ENCODE measurements at places on chromosomes 3 and 15.

GRCh38 chr3:123283657-123284398 lies 82.1 kb downstream of the SEC22A start:
- no peak for DNase-seq
- no peaks in the 10 kb centered on the region for H3K36me3 ChIP-seq
- H3K4me3 ChIP-seq: no peak overlapping the region
- no peaks in the 10 kb centered on the region for H3K4me1 ChIP-seq

DNA sequence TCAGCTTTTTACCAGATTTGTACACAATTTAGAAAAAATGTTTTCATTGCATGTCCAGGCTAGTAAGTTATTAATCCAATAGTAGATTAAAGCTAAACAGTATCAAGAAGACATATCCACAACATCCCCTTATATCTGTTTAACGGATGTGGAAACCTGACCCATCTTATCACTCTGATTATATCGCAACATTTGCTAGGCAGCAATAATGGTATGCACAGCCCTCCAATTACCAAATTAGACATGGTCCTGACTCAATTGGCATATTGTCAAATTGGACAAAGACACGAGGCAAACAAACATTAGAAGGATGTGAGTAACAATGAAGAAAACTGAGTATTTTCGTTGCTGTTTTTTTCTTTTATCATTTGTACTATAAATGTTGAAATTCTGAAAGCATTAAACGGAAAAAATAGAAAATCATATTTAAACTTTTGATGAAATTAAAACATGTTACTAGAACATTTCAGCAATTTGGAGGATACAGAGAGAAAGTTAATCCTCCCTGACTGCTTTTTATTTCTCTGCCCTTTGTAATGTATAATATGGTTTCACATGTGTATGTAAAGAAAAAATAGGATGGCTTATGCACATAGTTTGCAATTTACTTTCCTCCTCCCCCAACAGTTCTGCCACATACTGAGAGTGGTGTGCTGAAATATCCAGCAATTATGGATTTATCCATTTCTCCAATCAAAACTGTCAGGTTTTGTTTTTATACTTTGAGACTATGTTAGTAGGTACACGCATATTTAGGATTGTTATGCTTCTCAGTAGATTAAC lies 633.7 kb downstream of the ZIC1 start:
- H3K4me1 ChIP-seq: no peaks in the 10 kb centered on the region
- H3K27ac ChIP-seq: no peak overlapping the region
- no peaks in the 10 kb centered on the region for H3K27me3 ChIP-seq

DNA sequence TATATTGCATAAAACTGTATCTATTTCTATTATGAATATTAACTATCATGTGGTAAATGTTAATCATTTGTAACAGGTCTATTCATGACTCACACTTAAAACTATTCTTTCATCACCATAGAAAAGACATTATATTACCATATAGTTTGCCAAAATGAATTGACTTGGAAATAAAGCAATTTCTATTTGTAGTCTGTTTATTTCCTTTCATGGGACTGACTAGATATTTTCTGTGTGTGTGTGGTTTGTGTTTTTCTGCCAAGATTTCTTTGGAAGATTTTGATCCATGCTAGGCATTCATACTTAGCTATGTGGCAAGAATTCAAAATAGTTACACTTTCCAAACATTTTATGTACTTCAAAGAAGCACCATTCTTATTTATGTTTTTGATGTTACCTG lies 522.5 kb upstream of the AGTR1 start:
- no peak for DNase-seq
- no peaks in the 10 kb centered on the region for H3K4me1 ChIP-seq
- H3K4me3 ChIP-seq: no peak overlapping the region
- H3K36me3 ChIP-seq: no peaks in the 10 kb centered on the region
- H3K27ac ChIP-seq: no peak overlapping the region
- H3K27me3 ChIP-seq: peaks cover 2% of the 10 kb centered on the region

GRCh38 chr3:124032311-124032880 lies 40.5 kb upstream of the ROPN1 start:
- H3K4me1 ChIP-seq: peaks cover 21% of the 10 kb centered on the region
- peaks cover 31% of the 10 kb centered on the region for H3K27me3 ChIP-seq
- no peak for DNase-seq
- H3K27ac ChIP-seq: peak overlapping the region; percentile 60
- H3K4me3 ChIP-seq: peak overlapping the region; percentile 79

DNA sequence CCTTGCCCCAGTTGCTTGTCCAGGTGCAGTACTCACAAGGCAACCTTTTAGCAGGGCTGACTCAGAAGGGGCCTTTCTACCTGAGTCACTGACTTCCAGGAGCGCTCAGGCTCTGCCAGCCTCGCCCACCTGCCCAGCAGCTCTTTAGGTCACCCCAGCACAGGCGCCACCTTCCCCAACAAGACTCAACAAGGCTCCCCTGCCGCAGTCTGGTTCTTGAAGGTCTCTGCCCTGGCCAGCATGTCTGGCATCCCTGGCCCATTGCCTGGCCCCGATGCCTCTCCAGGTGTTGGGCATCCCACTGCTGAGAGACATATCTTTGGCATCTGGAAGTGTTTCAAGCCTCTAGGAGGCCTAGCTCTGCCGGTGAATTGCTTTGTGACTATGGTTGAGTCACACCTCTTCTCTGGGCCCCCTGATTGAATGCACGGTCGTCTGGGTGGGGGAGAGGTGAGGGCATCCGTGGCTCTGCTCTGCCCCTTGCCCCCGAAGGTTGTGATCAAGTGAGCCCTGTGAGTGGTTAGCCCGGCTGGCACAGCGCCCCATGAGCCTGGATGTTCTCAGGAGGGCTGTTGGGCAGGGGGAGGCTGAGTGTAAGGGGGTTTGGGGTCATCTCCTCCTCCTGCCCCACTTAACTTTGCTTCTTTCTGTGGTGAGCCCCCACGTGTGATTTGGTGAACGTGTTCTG lies 21.6 kb downstream of the SNX33 start:
- no peaks in the 10 kb centered on the region for H3K36me3 ChIP-seq
- H3K27me3 ChIP-seq: no peaks in the 10 kb centered on the region
- no peak overlapping the region for H3K27ac ChIP-seq
- no peak overlapping the region for H3K4me3 ChIP-seq

DNA sequence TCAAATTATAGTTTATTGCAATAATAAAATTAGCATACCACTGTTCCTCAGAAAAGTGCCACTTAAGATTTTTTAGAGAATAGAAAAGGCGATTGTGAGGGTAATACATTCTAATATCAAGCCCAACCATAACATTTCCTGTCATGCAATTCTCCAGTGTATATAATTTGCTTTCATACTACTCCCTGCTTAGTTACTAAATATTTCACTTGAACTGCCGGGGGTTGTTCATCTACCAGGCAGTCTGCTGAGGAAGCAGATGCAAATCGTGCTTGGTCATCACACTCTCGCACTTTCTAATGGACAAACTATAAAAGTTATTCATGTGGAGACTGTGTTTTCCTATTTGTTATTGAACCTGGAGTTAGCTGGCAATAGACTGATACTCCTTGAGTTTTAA lies 645.6 kb upstream of the CBLB start:
- no peaks in the 10 kb centered on the region for H3K27me3 ChIP-seq
- no peak overlapping the region for H3K27ac ChIP-seq
- DNase-seq: no peak
- no peak overlapping the region for H3K4me3 ChIP-seq
- no peaks in the 10 kb centered on the region for H3K36me3 ChIP-seq
- H3K4me1 ChIP-seq: peaks cover 8% of the 10 kb centered on the region

DNA sequence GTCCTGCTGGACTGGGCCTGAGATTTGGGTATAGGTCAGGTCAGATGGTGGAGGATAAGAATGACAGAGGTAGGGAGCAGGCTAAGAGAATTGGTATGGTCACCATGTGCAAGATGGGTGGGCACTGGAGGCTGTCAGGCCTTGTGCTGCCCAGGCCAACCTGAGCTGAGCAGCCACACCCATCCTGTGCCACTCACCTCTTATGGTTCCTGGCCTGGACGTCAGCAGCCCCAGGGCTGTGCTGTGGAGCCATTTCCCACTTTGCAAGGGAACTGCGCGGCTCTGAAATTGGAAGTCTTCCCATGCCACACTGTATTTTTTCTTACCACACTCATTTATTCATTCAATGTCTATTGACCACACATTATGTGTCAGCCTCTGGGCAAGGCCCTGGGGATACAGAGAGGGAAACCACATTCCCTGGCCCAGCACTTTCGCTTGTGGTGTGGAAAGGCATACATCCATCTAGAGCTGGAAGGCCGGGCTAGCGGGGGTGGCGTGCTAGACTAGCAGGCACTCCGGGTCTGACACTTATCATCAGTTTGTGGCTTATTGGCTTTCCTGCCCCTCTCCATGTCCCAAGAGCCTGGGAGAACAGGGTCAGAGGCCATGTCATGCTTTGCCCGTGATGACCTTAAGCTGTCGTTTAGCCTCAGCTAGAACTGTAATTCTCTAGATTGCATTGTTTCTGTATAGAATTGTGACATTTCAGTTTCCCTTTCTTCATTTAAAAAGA lies 51.1 kb upstream of the POLG start:
- no peak overlapping the region for H3K27ac ChIP-seq
- no peak for DNase-seq
- H3K36me3 ChIP-seq: no peaks in the 10 kb centered on the region

DNA sequence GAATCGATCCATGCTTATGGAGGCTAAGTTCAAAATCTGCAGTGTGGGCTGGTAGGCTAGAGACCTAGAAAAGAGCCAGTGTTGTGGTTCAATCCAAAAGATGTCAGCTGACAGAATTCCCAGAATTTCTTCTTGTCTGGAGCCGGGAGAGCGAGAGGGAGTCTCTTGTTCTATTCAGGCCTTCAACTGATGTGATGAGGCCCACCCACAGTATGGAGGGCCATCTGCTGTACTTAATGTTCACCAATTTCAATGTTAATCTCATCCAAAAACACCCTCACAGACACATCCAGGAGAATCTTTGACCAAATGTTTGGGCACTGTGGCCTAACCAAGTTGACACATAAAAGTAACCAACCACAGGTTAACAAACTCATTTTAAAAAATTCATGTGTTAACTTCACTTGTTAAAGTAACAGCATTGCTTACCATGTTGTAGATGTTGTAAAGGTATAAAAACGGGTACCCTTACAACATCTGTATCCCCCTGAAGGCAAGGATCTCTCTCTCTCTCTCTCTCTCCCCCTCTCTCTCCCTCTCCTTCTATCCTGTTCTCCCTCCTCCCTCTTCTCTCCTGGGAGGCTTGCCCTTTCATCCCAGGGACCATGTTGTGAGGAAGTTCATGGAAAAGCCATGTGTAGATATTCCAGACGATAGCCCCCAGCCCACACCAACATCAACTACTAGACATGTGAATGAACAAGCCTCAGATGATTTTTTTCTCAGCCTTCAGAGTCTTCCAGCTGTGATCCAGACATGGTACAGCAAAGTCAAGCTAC lies 66.4 kb upstream of the CHD2 start:
- no peaks in the 10 kb centered on the region for H3K36me3 ChIP-seq
- H3K27ac ChIP-seq: peak overlapping the region; percentile 99
- H3K4me3 ChIP-seq: no peak overlapping the region
- H3K4me1 ChIP-seq: peaks cover 40% of the 10 kb centered on the region
- DNase-seq: no peak

DNA sequence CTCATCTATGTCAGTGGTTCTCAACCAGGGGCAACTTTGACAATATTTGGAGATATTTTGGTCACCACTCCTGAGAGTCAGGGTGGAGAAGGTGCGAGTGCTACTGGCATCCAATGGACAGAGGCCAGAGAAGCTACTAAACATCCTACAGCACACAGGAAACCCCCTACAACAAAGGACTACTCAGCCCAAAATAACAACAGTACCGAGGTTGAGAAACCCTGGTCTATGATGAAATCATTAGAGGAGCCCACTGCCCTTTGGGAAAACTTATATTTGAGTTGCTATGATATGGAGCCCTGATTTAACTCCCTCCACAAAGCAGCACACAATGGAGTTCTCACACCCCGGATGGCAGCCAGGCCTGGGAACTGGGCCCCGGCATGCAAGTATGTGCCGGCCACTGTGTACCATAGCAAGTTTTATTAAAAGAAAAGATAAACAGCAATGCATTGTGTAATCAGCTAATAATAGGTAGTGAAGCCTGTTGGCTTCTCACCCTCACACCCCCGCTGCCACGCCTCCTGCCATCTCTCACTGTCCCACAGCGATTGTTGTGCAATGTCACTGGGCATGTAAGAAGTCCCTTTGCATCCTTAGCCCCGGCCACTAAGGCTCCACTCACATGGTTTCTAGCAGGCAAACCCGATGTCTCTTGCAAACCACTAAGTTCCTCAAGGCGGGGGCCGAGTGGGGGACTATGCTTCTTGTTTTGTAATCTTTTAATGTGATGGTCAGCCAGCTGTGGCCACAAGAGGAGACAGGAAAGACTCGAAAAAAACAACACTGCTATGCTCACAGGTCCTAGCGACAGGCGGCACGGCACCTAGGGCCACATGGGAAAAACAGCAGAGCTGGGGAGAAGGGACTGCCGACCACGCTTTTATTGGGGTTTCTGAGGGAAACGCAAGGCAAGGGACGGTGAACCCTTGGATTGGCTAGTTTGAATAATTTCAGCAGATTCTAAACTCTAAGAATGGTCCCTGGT lies 110.0 kb downstream of the AQP9 start:
- peaks cover 27% of the 10 kb centered on the region for H3K4me1 ChIP-seq
- no peaks in the 10 kb centered on the region for H3K36me3 ChIP-seq
- H3K27me3 ChIP-seq: peaks cover 34% of the 10 kb centered on the region
- no peak overlapping the region for H3K27ac ChIP-seq
- no peak overlapping the region for H3K4me3 ChIP-seq

GRCh38 chr3:147038481-147038880 lies 367.9 kb downstream of the ZIC4 start:
- no peaks in the 10 kb centered on the region for H3K4me1 ChIP-seq
- DNase-seq: no peak
- H3K4me3 ChIP-seq: no peak overlapping the region
- H3K27ac ChIP-seq: no peak overlapping the region
- H3K27me3 ChIP-seq: no peaks in the 10 kb centered on the region

DNA sequence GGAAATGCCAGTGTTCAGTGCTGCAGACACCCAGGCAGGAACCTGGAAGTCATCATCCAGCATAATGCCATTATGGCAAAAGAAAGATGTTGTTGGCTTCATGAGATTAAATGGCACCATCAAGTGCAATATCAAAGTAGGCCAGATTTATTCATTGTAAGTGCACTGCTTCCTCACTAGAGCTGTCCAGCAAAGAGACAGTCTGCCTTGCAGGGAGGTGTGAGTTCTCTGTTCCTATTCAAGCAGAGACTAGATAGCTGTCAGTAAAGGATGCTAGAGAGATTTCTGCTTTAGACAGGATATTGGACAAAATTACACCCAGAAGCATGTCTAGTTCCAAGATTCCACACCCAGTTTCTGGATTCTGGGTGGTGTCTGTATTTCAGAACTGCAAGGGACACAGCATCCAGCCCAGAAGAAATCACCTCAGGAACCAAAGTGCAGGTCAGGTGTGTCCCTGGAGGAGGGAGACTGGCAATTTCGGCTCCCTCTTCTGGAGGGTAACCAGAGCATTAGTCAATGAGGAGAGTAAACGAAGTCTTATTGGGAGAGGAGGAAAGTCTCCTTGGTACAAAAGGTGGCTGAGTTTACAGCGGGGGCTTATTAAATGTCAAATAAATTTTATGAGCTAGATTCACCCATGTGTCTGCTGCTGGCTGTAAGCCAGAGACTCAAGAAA lies 377.3 kb downstream of the EPHB1 start:
- no peak overlapping the region for H3K4me3 ChIP-seq
- DNase-seq: no peak
- peaks cover 35% of the 10 kb centered on the region for H3K27me3 ChIP-seq
- H3K27ac ChIP-seq: no peak overlapping the region
- no peaks in the 10 kb centered on the region for H3K4me1 ChIP-seq
- no peaks in the 10 kb centered on the region for H3K36me3 ChIP-seq
